ENCODE measurements at places on chromosomes 12 and 14.

DNA sequence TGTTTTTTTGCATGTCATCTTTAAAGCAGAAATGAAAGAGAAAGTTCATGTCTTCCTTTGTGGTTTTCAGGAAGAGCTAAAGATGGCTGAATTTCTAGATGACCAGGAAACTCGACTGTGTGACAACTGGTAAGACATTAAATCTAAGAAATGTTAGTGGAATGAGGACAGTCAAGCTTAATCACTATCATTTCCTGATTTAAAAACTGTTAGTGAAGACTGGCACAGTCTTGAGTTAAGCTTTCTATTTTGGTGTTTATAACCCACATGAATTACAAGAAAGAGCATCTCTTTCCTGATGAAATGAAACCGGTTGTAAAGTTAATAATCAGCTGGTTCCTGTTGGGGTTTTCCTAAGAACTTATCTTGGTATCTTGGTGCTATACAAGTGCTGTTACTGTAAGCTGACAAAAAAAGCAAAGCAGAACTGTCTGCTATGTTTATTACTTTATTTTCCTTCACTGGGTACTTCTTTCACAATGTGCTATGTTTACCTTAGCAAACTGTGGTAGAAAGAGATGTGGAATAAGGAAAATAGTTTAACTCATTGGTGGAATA, 5.2 kb downstream of the TRAFD1 start:
- no peak for DNase-seq

DNA sequence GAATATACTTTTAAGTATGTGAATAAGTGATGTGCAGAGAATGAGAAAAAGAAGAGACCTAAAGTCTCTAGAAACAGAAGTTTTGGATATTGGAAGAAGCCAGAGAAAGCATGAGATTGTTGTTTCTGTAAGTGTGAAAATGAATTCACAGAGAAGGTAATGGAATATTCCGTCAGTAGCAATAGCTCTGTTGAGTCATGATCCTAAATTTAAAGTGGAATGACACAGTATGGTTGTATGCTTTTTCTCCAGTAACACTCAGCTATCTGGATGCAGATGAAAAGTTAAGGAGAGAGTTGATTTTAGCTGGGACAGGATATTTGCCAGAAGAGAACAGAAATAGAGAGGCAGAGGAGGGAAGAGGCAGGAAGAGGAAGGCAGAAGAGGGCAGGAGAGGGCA, 1166.3 kb downstream of the GALC start:
- no peak for DNase-seq

DNA sequence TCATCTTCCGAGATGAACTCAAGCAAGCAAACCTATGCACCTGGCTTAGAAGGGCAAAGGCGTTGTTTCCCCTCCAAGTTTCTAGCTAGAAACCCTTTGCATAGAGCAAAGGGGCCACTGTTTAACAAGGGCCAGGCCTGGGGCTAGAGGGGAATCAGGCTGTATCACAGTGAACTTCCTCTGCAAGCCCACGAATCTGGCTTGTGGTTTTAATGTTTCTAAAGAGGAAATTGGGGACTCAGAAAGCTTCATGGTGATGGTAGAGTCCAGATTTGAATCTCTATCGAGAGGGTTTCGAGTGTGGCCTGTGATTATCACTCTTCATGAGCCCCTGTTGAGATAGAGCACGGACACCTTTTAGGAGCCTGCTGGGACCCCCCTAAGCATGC, 189.9 kb downstream of the VRK1 start:
- DNase-seq, result no peak

DNA sequence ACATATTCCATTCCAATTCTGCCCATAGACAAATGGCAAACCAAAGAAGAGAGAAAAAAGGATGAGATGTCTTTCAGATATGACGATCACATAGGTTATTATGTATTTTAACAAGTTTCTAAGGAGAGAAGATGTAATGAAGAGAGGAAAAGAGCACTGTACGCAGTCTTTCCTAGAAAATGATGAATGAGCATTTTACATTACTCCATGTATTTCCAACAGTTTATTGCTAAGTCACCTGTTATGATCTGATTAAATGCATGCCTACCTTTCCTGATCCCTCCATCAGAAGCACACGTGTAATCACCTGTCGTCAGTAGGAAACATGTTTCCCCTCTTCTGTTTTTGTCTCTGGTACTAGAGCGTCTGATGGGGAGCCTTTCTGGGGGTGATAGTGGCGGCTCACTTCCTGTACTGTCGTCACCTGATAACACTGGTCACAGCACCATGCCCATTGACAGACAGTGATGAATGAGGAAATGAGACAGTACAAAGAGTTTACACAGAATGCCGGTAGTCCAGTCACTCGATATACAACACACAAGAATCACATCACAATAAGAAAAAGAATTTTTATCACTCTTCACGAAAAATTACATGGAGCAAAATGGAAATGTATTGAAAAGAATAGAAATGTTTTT, 161.6 kb downstream of the KCNC2 start:
- no peak for DNase-seq

DNA sequence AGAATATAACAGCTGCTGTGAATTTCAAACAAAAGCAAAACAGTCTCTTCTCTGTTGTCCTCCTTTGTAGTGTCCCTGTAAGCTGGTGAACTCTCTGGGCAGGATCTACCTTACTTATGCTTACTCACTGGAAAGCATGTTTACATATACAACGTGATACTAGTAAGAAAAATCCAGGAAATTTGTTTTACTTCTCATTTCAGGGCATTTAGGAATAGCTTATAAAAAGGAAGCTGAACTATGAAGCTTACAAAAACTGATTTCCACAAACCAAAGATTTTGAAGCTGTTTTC, 311.0 kb downstream of the NOVA1 start:
- no peak for DNase-seq

DNA sequence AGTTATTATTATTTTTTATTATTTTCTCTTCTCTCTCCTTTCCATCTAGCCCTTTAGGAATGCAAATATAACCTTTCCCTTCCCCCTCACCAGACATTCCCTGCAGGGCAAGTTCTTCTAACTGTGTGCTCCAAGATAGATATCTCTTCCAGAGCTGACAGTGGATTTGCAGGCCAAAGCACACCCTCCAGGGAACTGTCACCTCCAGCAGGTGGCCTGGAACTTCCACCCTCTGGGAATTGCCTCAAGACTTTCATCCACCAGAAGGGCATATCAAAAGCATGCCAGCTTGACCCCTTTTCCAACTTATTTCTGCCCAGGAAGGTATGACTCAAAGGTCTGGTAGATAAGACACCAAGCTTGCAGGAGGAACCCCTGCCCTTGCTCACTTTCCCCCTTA, 13.6 kb upstream of the KCNA5 start:
- no peak for DNase-seq

- no peak for DNase-seq
Measured at GRCh38 chr12:47617476-47617875, 88.4 kb downstream of the RPAP3 start.

DNA sequence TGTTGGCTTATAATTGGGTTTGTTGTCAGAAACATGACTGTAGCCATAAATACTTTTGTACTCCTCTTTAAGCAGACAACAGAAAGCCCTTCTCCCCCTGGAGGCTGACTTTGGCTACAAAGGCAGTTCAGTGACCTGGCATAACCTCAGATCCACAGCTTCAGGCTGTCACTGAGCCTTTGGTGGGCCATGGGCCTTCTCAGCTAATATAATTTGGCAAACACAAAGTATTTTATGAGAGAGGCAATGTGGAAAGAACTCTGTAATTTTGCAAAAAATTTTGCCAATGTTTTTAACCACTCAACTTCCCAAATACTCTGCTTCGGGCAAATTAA, 15.5 kb upstream of the MGP start:
- no peak for DNase-seq
